ENCODE measurements at places on chromosomes 5 and 9.

GRCh38 chr5:51027271-51027670 is 356.0 kb upstream of the ISL1 start:
- no peak for DNase-seq

DNA sequence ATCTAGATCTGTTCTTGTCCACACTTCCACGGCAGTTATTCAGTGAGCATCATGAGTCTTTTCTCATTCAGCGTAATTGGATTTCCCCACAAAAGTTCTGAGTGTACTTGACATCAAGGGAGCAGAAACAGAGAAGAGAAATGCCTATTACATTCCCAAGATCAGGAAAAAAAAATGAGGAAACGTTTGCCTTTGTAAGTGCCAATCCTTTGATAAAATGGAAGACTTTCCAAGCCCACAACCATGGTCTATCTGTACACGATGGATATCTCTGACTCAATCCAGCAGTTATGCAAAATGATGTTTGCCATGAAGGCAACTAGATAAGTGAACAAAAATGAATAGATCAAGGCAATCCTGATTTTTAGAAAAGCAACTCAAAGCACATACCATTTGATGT is 235.9 kb downstream of the DOCK8 start:
- DNase-seq = no peak

DNA sequence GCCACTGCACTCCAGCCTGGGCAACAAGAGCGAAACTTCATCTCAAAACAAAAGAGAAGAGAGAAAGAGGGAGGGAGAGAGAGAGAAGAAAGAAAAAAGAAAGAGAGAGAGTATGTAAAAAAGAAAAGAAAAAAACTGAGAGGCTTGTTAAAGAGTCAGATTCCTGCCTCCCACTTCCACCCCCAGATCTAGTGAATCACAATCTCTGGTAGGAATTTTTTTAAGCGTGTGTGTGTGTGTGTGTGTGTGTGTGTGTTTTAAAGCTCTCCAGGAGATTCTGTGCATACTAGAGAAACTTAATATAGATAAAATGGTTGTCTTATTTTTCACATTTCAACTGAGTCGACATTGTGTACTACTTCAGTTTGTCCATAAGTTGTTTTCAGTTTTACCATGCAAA is 32.0 kb downstream of the SAR1B start:
- DNase-seq = no peak

DNA sequence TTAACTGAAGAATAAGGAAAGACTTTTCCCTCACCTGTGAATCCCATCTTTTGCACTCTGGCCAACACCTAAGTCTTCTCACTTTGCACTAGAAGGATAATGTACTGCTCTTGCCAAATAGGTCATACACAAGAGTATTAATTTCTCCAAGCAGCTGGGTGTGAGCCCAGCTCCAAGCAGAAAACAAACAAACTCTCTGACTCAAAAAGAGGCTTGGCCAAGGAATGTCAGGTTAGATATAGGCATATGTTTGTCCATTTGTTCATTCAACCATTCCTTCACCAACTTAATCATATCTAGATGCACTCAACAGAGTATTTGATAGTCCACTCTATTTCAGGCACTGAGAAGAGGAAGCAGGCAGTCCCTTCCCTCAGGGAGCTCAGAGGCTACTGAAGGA is 84.4 kb downstream of the HTR4 start:
- DNase-seq = no peak

- no peak for DNase-seq
Measured at GRCh38 chr5:16856531-16856930, 79.6 kb downstream of the MYO10 start.

- no peak for DNase-seq
Measured at GRCh38 chr5:181027452-181028031, 12.5 kb upstream of the BTNL9 start.

- no peak for DNase-seq
Measured at GRCh38 chr9:79286992-79287707, 284.6 kb upstream of the TLE4 start.

GRCh38 chr5:57863661-57864060 is 381.1 kb upstream of the ACTBL2 start:
- no peak for DNase-seq

DNA sequence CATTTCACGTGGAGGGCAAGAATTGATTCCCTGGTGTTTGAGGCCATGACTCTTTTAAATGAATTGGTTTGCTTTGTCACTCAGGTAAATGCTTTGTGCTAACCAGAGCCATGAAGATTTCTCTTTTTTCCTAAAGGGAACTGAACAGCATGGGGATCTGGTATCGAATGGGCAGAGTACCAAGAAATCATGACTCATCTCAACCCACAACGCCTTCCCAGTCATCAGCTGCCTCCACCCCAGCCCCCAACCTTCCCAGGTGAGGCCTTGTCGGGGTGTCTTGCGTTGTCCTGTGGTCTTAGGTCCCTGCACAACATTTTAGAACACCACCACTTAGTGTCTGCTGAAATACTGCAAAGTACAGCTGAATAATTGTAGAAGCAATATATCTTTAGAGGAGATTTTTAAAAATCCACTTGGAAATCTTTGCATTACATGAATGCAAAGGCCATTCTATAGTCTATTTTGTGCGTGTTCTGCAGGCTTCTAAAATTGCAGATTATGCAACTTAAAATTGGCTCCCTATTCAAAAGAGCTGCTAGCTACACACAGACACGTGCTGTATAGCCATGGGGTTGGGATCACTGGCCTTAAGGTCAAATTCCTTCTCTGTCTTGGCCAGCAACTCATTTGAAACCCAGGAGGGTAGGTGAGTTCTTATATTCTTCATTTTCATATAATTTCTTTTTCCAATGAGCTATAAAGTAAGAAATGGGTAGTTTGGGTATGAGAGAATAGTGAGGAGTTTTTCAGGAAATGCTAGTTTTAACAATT is 69.0 kb downstream of the MVB12B start:
- peak; percentile 18 for DNase-seq

DNA sequence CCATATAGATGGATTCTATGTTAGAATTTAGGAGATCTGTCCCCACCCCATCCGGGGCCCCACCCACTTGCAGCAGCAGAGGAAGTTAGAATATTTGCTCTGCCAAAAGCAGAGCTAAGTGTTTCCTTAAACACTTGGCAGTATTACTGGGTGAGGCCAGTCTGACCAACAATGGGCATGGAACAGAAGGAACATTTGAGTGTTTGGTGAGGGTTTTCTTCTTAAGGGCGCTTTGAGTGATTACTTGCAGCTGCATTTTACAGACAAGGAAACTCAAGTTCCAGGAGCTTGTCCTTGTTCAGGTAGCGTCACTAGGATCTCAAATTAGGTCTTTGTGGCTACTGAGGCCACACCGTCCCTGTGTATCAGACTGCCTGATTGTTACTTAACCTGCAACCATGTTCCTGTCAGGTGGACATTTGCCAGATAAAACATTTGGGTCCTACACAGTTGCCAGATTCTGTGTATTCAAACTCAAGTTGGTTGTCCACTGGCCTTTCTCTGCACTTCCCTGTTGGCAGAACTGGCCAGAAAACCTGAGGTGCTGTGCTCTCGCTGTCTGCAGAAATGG is 59.3 kb downstream of the SLC46A2 start:
- DNase-seq = peak; percentile 40

DNA sequence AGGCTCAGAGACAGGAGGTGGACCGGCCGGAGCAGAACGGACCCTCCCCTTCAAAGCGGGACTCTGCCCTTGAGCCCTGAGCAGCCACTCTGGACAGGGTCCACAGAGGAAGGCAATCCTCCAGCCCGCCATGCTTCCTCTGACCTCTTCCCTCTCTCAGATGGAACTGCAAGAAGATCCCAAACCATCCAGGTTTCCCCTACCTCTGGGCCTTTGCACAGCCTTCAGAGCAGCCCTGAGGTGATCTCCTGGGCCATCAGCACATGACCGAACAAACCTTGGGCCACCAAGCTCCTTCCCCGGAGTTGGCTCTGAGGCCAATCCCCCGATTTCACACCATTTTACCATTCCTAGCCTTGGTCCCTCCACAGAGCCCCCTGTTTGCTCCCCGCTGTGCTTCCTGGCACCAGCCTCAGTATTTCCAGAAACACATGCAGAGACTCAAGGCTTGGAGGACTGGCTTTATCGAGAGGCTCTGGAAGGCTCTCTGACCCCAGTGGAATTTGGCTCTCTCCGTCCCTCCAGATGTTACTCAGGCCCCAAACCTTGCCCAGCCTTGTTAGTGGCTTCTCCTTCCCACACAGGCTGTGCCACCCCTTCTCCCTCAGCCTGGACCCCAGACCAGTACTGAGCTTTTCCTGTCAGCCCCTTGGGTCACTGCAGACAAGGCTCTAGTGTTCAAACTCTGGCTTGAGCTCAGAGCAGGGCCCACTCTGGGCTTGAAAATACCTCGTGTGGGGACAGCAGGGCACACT is 48.6 kb upstream of the KCNMB1 start:
- DNase-seq = no peak

- DNase-seq = no peak
Measured at GRCh38 chr9:136806067-136806466, 1.7 kb upstream of the RABL6 start.

- no peak for DNase-seq
Measured at GRCh38 chr9:89042984-89043383, 51.7 kb downstream of the S1PR3 start.

GRCh38 chr5:50582699-50583098 is 83.7 kb upstream of the PARP8 start:
- DNase-seq = no peak

- DNase-seq = no peak
Measured at GRCh38 chr9:89407070-89407469, 88.8 kb downstream of the SECISBP2 start.

DNA sequence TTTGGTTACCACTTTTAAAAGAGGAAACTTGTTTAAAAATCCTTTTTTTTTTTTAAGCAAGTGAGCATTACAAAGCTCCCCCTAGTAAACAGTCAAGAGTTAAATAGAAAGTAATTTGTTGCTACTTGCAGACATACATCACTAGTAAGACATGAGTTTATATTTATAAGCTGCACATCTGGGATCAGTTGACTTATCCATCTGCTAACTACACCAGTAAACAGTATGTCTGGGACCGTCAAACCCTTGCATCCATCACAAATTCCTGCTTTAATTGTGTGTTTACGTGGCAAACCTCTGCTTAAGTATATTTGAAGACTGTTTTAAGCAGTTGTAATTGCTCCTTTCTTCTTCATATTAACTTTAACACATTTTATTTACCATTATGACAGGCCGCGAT is 146.8 kb downstream of the EBF1 start:
- no peak for DNase-seq

GRCh38 chr9:129437626-129438323 is 183.1 kb downstream of the C9orf50 start:
- no peak for DNase-seq

DNA sequence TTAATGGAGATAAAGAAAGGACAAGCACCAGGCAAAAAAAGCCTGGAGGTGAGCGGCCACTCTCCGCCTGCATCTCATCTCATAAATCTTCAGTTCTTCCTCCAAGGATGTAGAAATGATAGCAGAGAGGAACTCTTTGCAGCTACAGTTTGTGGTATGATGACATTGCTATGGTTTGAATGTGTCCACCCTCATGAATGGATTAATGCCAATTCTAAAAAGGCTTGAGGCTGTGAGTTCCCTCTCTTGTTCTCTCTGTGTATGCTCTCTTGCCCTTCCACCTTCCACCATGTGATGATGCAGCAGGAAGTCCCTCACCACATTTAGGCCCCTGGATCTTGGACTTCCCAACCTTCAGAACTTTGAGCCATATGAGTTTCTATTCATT is 126.4 kb downstream of the SPOCK1 start:
- DNase-seq = no peak

- no peak for DNase-seq
Measured at GRCh38 chr5:77448831-77449230, 43.3 kb downstream of the WDR41 start.

DNA sequence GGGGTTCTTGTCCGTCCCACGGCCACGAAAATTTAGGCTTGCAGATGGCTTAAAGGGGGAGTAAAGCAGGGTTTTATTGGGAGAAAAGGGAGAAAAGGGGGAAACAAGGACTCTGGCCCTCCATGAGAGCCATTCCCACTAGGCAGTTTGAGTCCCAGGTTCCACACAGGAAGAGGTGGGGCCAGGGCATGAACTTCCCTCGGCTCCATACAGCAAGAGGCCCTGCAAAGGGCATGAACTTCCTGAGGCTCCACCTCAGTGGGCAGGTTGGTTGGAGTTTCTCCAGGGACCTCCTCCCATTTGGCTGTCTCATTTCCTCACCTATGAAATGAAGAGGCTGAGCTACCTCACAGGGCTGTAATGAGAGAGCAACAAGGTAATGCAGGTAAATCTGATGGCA is 229.7 kb downstream of the MAT2B start:
- no peak for DNase-seq

- DNase-seq = no peak
Measured at GRCh38 chr5:135134691-135135381, 100.8 kb upstream of the PITX1 start.
